Right hindlimb (tissue), 1 donor: ENCODE measurements at places on chromosomes 1 and 21.

DNA sequence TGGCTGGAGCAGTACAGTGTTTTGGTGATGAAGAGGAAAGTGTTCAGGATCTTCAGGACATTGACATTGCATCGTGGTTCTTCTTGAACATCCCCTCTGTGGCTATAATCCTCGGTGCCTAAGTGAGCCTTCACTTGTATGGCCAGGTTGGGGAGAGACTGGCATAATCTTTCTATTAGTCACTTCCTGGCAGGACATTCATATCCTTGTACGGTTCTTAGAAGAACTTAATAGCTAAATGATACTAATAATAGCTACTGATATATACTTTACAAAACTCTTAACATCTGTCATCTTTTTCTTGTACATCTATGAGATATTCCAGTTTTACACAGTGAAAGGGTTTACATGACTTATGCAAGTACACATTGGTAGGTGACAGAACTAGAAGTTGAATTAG lies 35.8 kb downstream of the CELF3 start:
- DNase-seq: no peak

GRCh38 chr1:230423261-230423660 lies 2.9 kb downstream of the PGBD5 start:
- DNase-seq: no peak

DNA sequence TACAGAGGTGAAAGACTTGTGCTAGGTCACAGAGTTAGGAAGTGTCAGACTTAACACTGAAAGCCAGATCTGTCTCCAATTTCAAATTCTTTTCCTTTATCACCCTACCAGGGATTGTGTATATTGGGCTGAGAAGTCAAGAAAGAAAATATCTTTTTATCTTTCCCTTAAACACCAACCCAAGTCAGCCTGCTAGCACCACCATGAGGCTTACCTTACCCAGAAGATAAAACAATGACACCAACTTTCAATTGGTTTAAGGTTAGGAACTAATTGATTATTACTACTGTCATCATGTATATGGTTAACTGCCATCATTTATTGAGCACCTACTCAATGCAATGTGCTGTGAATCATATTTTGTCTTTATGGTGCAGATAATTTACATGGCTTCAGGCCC lies 178.9 kb upstream of the FOXD3 start:
- DNase-seq: no peak

DNA sequence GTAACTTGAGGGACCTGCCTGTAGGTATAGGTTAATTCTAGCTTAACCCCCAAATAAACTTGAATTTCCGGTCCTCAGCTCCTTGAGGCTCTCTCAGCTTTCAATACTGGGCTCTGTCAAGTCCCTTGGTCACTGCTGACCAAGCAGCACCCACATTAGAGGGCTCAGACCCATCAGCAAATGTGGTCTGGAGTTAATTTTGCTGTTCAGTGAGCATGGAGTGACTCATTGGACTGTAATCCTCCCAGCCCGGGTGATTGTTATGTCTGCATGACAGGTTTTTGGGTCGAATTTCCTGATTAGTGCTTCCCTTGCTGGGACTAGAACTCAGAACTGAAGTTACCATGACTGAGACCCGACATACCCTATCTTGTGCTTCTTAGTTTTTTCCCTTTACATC lies 130.6 kb downstream of the URB2 start:
- DNase-seq: no peak

- no peak for DNase-seq
These were observed 6.7 kb downstream of the TAF1A start for GRCh38 chr1:222583079-222583478.

- DNase-seq: no peak
These were observed 229.6 kb upstream of the AJAP1 start for GRCh38 chr1:4424766-4425165.

DNA sequence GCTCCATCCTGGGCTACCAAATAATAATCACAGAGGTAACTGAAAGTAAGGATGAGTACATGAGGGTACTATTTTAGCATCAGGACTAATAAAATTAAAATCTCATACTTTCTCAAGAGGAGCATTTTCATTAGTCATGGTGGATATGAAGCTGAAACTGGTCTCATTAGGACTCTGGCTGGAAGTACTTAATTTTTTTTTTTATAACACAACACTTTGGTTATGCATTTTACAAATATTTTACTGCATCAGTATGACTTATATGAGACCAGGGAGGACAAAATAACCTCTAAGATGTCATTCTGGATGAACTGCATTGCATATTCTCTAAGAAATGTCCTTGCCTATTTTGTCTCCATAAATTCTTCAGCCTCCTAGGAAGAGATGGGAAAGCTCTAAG lies 290.9 kb downstream of the HLX start:
- DNase-seq: no peak

GRCh38 chr1:71548398-71548890 lies 467.6 kb upstream of the ZRANB2 start:
- no peak for DNase-seq

- DNase-seq: no peak
These were observed 914.6 kb downstream of the LTN1 start for GRCh38 chr21:28078126-28078525.

GRCh38 chr1:20194224-20194623 lies 7.9 kb upstream of the PLA2G2C start:
- no peak for DNase-seq

DNA sequence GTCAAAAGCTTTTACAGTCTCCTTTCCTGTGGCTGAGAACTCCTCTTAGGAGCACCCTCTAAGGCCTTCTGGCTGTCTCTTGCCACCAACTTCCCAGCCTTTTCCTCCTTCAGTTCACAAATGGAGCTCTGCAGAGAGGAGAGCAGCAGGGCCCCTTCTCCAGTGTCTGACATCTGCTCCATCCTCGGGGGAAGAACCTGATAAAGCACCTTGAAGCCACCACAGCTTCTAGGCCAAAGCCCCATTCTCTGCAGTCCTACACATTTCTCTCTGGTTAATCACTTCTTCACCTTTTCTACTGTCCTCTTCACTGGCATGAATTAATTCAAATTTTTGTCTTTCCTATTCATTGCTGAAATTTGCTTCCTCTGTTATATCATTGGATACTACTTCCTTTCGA lies 378.1 kb upstream of the POU3F1 start:
- no peak for DNase-seq

DNA sequence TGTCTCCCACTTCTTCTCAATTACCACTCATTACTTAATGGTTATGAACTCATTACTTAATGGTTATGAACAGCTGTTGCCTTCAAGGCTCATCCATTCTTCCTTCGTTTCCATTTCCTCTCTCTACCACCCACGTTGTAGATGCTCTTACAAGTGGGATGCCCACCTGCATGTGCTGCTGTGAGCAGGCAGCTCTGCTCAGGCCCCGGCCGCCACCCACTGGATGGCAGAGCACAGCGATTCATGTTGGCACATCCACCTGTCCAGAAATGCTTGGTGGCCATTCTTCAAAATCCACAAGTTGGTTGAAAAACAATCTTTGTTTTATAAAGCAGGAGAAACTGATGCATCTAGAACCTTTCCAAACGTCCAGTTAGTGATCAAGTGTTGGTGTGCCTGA lies 14.5 kb downstream of the ATP1A1 start:
- no peak for DNase-seq

- DNase-seq: no peak
These were observed 13.7 kb downstream of the CD34 start for GRCh38 chr1:207897188-207897587.
